ENCODE measurements at places on chromosomes 5 and 9.

DNA sequence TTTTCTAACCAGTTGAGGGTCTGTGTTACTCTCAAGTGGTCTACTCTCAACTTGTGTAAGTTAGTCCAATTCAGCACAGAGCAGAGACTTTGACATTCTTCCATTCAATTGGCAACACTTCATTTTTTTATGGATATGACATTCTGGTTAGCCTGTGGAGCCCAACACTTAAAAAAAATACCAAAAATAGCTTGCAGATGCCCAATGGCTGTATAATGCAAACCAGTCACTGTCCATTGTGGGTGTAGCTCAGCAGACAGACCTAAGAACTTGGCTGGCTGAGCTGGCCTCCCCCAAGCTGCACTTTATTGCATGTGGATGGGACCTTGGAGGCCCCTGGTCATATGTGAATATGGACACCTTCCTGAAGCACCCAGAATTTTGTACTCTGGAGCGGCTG is 103.2 kb downstream of the DPYSL3 start:
- DNase-seq: no peak

GRCh38 chr5:179222246-179223017 is 122.8 kb downstream of the ADAMTS2 start:
- no peak for DNase-seq

DNA sequence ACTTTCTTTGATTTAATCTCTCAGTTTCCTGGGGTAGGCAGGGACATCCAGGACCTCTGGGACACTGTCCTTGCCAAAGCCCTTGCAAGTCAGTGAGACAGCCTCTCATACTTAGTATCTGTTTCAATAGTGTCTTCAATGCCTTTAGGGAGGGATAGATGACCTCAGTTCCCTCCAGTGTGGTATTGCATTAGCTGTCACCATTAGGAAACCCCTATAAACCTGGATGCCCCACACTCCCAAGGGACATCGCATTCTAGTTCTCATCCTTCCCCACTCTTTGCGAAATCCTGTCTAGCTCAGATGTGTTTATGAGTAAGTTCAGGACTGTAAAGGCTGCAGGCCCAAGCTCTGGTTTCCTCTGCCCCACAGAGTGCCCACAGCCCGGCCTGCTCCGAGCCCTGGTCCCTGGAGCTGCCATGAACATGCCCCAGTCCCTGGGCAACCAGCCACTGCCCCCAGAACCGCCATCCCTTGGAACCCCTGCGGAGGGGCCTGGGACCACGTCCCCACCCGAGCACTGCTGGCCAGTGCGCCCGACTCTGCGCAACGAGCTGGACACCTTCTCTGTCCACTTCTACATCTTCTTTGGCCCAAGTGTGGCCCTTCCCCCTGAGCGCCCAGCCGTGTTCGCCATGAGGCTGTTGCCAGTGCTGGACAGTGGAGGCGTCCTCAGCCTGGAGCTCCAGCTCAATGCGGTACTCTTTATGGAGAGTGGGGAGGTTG is 13.2 kb downstream of the TMEM8B start:
- no peak for DNase-seq

DNA sequence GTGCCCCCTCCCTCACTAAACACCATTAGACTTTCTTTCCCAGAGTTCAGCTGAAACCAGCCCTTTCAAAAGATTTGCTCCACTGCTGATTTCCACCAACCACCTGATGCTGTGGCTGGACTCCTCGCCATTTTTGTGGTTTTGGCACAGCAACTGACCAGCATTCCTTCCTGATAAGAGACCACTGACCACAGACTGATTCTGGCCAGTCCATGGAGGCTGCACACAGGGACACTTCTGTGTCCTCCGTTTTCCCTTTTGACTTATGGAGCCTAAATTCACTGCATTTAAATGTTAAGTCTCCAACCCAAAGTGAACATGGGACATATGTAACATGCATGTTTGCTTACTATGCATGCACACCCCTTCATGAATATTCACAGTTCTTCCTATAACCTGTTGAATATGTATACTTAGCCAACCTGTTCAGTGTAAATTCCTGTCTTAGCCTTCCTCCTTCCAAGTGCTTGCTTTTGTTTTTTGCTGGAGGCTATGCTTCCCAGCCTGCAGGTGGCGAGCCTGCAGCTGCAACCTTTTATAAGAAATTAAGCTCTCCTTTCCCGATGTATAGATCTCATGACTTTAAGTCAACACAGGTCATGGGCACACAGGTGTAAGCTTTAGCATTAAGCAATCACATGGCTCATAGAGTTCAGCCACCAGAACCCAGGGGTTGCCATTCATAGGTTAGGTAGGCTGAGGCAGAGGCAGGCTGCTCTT is 78.7 kb downstream of the ACTL7B start:
- no peak for DNase-seq

- no peak for DNase-seq
Observed at GRCh38 chr9:126664900-126665643, 51.3 kb downstream of the LMX1B start.

GRCh38 chr5:92749943-92750342 is 831.1 kb downstream of the NR2F1-AS1 start:
- no peak for DNase-seq

DNA sequence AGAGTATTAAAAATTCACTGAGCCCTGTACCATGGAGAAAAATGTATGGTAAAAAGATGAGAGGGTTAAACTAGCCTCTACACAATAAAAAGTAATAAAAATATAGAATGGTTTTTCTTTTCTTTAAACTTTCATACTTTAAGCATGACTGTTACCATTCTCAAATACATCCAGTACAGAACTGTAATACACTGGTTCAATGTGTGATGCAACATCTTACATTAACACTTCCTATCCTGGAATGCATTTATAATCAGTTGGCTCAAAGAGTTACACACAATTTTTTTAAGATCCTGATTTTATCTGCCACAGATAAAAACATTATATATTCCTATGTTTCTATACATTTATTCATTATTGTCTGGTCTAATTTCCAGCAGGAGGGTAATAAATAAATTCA is 4.7 kb downstream of the GNAQ start:
- no peak for DNase-seq

- DNase-seq: no peak
Observed at GRCh38 chr5:142531977-142532780, 153.7 kb downstream of the FGF1 start.

DNA sequence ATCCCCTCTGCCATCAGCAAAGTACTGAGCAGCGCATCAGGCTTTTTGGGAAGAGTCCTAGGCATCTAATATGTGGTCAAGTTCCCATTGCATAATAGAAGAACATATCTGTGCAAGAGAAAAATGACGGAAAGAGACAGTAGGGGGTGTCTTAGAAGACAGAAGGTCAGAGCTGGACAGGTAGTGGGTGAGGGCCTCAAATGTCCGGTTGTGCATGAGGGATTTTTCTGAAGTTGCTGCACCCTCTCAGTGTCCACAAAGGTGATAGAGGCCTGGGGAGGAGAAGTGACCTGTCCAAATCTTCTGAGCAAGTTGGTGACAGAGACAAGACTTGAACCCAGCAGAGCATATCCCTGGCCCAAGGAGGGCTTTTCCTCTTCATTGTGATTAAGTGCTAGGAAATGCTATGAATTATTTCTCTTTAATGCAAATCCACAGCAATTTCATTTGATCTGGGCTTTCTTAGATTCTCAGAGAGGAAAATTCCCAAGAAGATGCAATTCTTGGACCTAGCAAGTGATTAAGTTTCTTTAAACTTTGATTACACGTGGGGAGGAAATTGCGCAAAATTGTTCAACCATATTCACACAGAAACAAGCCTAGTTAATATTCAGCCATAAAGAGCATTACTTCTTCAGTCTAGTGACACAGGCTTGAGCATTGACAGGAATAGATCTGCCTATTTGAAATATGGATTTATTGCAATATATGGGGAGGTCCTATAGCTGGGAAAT is at the start of gene OR2S2:
Gene OR2S2 (minus strand): TSS at position 51 of the 734 bp plus-strand sequence. CDS start 56 bp downstream, outside the sequence.
- no peak for DNase-seq

- peak; percentile 36 for DNase-seq
Observed at GRCh38 chr9:121529237-121529987, 29.8 kb upstream of the GGTA1 start.

DNA sequence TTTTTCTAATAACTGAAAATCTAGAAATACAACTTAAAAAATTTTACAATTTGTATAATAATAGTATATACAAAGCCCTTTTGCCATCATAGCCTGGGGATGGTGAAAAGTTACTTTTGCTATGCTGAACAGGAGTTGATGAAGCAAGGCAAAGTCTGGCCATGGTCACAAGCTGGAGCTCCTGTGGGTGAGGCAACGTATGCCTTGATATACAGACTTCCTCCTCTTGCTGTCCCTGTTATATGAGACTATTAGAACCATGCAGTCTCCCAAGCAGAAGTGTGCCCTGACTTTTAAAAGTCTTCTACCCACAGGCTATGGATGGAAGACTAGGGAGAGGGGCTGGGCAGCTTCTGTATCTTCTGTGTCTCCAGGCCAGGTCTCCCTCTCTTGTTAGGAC is 15.7 kb downstream of the FAM151B start:
- no peak for DNase-seq

GRCh38 chr9:2481216-2481615 is 140.4 kb upstream of the VLDLR start:
- no peak for DNase-seq
